AG09309 (cell line): ENCODE measurements at places on chromosomes 1 and 21.

- no peak for DNase-seq
Observed at GRCh38 chr1:22268327-22268726, 125.4 kb upstream of the WNT4 start.

- DNase-seq, result no peak
Observed at GRCh38 chr1:3453891-3454810, at the start of gene ARHGEF16. ARHGEF16 (plus strand) TSS chr1:3454665; CDS start chr1:3463085, 8,420 bp downstream.

- no peak for DNase-seq
Observed at GRCh38 chr1:37012226-37012625, 22.1 kb downstream of the GRIK3 start.

- DNase-seq, result no peak
Observed at GRCh38 chr1:53516181-53516580, 57.0 kb downstream of the DMRTB1 start.

- no peak for DNase-seq
Observed at GRCh38 chr1:19495799-19496526, 10.6 kb upstream of the CAPZB start.

- no peak for DNase-seq
Observed at GRCh38 chr1:169796274-169796810, 1.6 kb upstream of the METTL18 start.
